Effector memory CD8-positive, alpha-beta T cell (primary cell): ENCODE measurements at places on chromosomes 12 and 14.

GRCh38 chr14:66709291-66709690, 201.3 kb downstream of the GPHN start:
- no peak for DNase-seq
- H3K4me1 ChIP-seq: no peaks in the 10 kb centered on the region
- H3K27ac ChIP-seq: no peak overlapping the region

DNA sequence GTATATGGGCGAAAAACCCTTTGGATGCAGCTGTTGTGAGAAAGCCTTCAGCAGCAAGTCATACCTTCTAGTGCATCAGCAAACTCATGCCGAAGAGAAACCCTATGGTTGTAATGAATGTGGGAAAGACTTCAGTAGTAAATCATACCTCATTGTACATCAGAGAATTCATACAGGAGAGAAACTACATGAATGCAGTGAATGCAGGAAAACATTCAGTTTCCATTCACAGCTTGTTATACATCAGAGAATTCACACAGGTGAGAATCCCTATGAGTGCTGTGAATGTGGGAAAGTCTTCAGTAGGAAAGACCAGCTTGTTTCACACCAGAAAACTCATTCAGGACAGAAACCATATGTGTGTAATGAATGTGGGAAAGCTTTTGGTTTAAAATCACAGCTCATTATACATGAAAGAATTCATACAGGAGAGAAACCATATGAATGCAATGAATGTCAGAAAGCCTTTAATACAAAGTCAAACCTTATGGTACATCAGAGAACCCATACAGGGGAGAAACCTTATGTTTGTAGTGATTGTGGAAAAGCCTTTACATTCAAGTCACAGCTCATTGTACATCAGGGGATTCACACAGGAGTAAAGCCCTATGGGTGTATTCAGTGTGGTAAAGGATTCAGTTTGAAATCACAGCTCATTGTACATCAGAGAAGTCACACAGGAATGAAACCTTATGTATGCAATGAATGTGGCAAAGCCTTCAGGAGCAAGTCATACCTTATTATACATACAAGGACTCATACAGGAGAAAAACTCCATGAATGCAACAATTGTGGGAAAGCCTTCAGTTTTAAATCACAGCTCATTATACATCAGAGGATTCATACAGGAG, 21.4 kb downstream of the ZNF268 start:
- H3K36me3 ChIP-seq: peaks cover 36% of the 10 kb centered on the region
- H3K27me3 ChIP-seq: no peaks in the 10 kb centered on the region
- DNase-seq: no peak

- H3K36me3 ChIP-seq: peaks cover 5% of the 10 kb centered on the region
- peaks cover 24% of the 10 kb centered on the region for H3K4me1 ChIP-seq
- no peak for DNase-seq
- no peak overlapping the region for H3K27ac ChIP-seq
These were observed 8.3 kb downstream of the KRT77 start for GRCh38 chr12:52695039-52695438.

DNA sequence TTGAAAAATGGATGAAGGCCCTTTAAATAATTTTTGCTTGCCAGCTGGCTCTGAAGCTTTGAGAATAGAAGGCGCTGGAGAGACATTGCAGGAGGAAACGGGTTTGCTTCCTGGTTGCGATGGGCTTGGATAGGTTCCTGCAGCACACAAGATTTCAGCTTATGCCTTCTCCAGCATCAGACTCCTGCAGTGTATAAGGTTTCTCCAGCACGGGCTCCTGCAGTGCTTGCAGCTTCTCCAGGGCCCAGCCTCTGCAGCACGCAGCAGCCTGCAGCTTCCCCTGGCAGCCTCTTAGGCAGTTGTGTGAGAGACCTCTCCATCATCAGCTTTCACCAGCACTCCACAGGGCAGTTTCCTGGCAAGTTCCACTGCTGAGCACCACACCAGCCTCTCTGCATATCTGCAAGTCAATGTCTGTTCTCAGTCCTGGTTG, 78.7 kb upstream of the ZDHHC17 start:
- H3K4me1 ChIP-seq: no peaks in the 10 kb centered on the region
- no peak overlapping the region for H3K27ac ChIP-seq
- no peak overlapping the region for H3K4me3 ChIP-seq
- H3K36me3 ChIP-seq: no peaks in the 10 kb centered on the region
- H3K27me3 ChIP-seq: no peaks in the 10 kb centered on the region
- no peak for DNase-seq

GRCh38 chr12:6026998-6027397, 81.9 kb upstream of the ANO2 start:
- H3K36me3 ChIP-seq: no peaks in the 10 kb centered on the region
- DNase-seq: no peak
- peaks cover 45% of the 10 kb centered on the region for H3K27me3 ChIP-seq

GRCh38 chr14:71711619-71712018, 220.6 kb upstream of the RGS6 start:
- no peaks in the 10 kb centered on the region for H3K27me3 ChIP-seq
- no peak for DNase-seq
- peaks cover 33% of the 10 kb centered on the region for H3K36me3 ChIP-seq

- H3K27me3 ChIP-seq: no peaks in the 10 kb centered on the region
- H3K4me3 ChIP-seq: no peak overlapping the region
- H3K4me1 ChIP-seq: no peaks in the 10 kb centered on the region
- no peak overlapping the region for H3K27ac ChIP-seq
- DNase-seq: no peak
These were observed 327.7 kb downstream of the RAD51B start for GRCh38 chr14:68147303-68147702.

- H3K4me1 ChIP-seq: no peaks in the 10 kb centered on the region
- no peak overlapping the region for H3K4me3 ChIP-seq
- H3K27ac ChIP-seq: no peak overlapping the region
- no peak for DNase-seq
- H3K36me3 ChIP-seq: no peaks in the 10 kb centered on the region
- H3K27me3 ChIP-seq: peaks cover 2% of the 10 kb centered on the region
These were observed 229.2 kb downstream of the NRXN3 start for GRCh38 chr14:78399316-78399889.

- peaks cover 3% of the 10 kb centered on the region for H3K36me3 ChIP-seq
- peaks cover 20% of the 10 kb centered on the region for H3K27me3 ChIP-seq
- H3K4me3 ChIP-seq: no peak overlapping the region
These were observed 178.3 kb upstream of the PLEKHA5 start for GRCh38 chr12:18951218-18951617.

DNA sequence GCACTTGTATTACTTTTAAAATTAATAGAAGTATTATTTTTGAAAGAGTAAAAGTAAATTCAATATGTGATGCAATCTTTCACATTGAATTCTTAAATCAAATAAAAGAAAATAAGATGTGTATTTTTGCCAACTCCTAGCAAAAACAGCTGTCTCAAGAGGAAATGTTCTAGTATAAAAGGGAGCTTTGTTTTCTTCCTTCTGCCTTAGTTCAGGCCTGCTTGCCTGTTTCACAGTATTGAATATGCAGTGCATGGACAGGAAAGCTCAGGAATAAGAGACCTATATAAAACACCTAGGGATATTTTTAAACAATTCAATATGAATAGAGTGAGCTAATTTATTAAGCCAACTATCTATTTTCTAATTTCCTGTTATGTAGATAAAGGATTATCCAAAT, 294.8 kb upstream of the G2E3 start:
- no peak overlapping the region for H3K27ac ChIP-seq
- no peaks in the 10 kb centered on the region for H3K27me3 ChIP-seq

DNA sequence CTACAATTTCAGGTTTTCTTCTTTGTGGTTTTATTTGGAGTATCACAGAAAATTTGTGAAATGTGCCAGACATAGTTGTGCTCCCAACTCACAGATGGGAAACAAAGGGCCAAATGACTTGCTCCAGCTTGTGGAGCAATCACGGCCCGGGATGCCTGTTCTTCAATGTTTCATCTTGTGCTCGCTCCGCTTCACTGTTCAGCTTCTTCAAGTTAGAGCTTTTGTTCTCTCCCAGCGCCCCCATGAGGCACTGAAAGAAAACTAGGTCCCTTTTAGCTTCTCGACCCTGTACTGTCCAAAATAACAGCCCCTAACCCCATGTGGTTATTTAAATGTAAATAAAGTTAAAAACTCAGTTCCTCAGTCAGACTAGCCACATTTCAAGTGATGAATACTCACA, 187.9 kb upstream of the STXBP6 start:
- H3K27me3 ChIP-seq: peaks cover 24% of the 10 kb centered on the region
- H3K27ac ChIP-seq: no peak overlapping the region
- H3K4me1 ChIP-seq: no peaks in the 10 kb centered on the region
- no peak for DNase-seq
- H3K4me3 ChIP-seq: no peak overlapping the region

DNA sequence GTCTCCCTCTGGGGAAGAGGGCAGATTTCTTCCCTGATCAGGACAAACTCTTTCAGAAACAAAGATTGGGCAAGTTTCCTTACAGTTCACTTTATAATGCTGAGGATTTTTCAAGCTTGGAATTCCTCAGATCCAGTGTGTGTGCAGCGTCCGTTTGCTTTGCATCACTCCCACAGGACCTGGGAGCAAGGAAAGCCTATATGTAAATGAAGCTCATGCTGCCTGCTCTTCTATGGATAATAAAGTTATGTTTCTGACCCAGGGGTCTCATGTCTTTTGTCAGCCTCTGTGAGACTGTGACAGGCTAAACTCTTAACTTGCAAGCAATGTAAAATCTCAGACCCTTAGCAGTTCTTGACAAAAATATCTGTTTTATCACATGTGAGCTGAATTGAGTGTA, 41.6 kb downstream of the TRHDE start:
- no peak overlapping the region for H3K27ac ChIP-seq
- no peaks in the 10 kb centered on the region for H3K36me3 ChIP-seq
- no peaks in the 10 kb centered on the region for H3K4me1 ChIP-seq
- H3K4me3 ChIP-seq: no peak overlapping the region

GRCh38 chr12:131129839-131130238, 176.1 kb downstream of the ADGRD1 start:
- H3K27me3 ChIP-seq: peaks cover 8% of the 10 kb centered on the region
- no peak overlapping the region for H3K4me3 ChIP-seq
- H3K27ac ChIP-seq: peak overlapping the region; percentile 87

DNA sequence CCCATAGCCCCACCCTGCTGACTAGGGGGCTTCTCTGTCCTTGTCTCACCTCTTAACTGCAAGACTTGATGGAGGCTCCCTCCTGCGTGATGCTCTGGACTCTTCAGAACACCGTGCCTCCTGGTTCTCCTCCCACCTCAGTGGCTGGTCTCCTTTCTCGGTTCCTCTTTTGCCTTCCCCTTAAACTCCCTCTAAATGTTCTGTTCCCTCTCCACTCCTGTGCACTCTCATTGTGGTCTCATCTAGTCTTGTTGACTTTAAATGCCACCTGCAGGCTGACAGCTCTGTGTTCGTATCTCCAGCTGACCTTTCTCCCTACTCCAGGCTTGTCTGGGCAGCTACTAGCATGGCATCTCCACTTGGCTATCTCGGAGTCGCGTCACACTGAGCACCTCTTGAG, 28.3 kb downstream of the DYNC1H1 start:
- no peak for DNase-seq
- H3K27ac ChIP-seq: no peak overlapping the region
- peaks cover 2% of the 10 kb centered on the region for H3K4me1 ChIP-seq
- H3K36me3 ChIP-seq: peaks cover 95% of the 10 kb centered on the region
- H3K4me3 ChIP-seq: no peak overlapping the region

GRCh38 chr12:54041097-54041690, 8.3 kb downstream of the HOXC5 start:
- H3K36me3 ChIP-seq: no peaks in the 10 kb centered on the region
- no peak overlapping the region for H3K4me3 ChIP-seq
- no peak overlapping the region for H3K27ac ChIP-seq
- peaks cover 68% of the 10 kb centered on the region for H3K27me3 ChIP-seq
- no peak for DNase-seq
- H3K4me1 ChIP-seq: no peaks in the 10 kb centered on the region

- H3K27ac ChIP-seq: peak overlapping the region; percentile 77
- H3K27me3 ChIP-seq: peaks cover 32% of the 10 kb centered on the region
- DNase-seq: no peak
- peaks cover 8% of the 10 kb centered on the region for H3K4me1 ChIP-seq
These were observed 1.7 kb upstream of the ANKRD33 start for GRCh38 chr12:51886021-51886710.

DNA sequence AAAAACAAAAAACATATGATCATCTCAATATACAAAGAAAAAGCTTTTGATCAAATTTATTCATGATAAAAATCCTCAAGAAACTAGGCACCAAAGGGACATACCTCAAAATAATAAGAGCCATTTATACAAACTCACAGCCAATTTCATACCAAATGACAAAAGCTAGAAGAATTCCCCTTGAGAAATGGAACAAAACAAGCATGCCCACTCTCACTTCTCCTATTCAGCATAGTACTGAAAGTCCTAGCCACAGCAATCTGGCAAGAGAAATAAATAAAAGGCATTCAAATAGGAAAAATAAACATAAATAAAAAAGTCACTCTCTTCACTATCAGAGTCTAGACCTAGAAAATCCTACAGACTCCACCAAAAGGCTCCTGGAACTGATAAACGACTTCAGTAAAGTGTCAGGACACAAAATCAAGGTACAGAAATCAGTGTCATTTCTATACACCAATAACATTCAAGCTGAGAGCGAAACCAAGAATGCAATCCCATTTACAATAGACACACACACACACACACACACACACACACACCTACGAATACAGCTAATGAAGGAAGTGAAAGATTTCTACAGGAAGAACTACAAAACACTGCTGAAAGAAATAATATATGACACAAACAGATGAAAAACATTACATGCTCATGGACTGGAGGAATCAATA, 1486.2 kb upstream of the SEL1L start:
- no peaks in the 10 kb centered on the region for H3K4me1 ChIP-seq
- DNase-seq: no peak
- H3K27ac ChIP-seq: no peak overlapping the region
- H3K36me3 ChIP-seq: no peaks in the 10 kb centered on the region
- H3K27me3 ChIP-seq: no peaks in the 10 kb centered on the region
- H3K4me3 ChIP-seq: no peak overlapping the region

- H3K4me3 ChIP-seq: no peak overlapping the region
- no peaks in the 10 kb centered on the region for H3K4me1 ChIP-seq
- H3K27me3 ChIP-seq: no peaks in the 10 kb centered on the region
- H3K27ac ChIP-seq: no peak overlapping the region
- peaks cover 48% of the 10 kb centered on the region for H3K36me3 ChIP-seq
These were observed 9.9 kb downstream of the PUS1 start for GRCh38 chr12:131939007-131939406.

- H3K27me3 ChIP-seq: no peaks in the 10 kb centered on the region
- H3K36me3 ChIP-seq: no peaks in the 10 kb centered on the region
- no peak overlapping the region for H3K4me3 ChIP-seq
- no peak overlapping the region for H3K27ac ChIP-seq
These were observed 376.6 kb upstream of the TBX3 start for GRCh38 chr12:115060477-115061168.

DNA sequence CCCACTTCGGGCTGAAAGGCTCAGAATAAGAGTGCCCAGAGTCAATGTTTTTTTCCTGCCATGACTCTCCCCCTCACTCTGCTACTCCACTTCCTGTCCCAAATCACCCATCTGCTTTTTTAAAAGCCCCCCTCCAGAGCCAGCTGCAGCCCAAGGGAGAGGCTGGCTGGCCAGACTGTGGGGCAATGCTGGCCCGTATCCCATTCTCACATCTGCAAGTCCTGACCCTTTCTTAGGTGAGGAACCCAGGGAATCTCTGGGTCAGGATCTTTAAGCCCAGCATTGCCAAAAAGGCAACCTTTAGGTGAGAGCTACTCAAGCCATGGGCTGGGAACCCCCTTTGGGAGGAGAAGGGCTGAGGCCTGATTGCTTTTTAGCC, 1.7 kb upstream of the ITGA5 start:
- peak overlapping the region; percentile 42 for H3K27ac ChIP-seq
- H3K27me3 ChIP-seq: peaks cover 22% of the 10 kb centered on the region
- H3K4me3 ChIP-seq: peak overlapping the region; percentile 98
- peaks cover 42% of the 10 kb centered on the region for H3K4me1 ChIP-seq
- no peak for DNase-seq
- peaks cover 18% of the 10 kb centered on the region for H3K36me3 ChIP-seq
